Fibroblast of the aortic adventitia (primary cell): ENCODE measurements at places on chromosomes 7 and 10.

DNA sequence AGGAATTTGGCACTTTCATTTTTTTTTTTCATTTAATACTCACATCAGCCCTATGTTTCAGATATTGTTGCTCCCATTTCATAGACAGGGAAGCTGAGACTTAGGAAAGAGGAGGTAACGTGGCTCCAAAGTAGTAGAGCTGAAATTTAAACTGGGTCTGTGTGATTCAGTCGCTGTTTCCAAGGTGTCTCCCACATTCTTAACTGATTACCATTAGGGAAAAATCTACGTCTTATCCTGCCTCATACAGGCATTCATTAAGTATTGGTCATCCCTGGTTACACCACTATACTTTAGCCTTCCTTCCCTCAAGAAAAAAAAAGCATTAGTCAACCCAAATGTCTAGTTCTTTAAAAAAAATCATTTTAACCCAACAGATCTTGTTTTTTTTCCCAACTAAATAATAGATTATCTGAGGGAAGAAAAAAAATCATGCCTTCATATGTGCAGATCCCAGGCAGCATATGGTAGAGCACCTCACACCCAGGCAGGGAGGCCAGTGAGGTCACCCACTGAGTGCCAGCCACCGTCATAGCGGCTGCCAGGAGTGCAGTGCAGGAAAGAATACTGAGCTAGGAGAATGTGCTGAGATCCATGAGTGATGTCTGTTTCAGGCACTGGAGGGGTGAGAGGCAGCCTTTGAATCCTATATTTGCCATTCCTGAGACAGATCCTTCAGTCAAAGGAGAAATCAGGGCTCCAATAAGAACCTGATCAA lies 59.0 kb upstream of the SORCS3 start:
- peak; percentile 14 for DNase-seq

DNA sequence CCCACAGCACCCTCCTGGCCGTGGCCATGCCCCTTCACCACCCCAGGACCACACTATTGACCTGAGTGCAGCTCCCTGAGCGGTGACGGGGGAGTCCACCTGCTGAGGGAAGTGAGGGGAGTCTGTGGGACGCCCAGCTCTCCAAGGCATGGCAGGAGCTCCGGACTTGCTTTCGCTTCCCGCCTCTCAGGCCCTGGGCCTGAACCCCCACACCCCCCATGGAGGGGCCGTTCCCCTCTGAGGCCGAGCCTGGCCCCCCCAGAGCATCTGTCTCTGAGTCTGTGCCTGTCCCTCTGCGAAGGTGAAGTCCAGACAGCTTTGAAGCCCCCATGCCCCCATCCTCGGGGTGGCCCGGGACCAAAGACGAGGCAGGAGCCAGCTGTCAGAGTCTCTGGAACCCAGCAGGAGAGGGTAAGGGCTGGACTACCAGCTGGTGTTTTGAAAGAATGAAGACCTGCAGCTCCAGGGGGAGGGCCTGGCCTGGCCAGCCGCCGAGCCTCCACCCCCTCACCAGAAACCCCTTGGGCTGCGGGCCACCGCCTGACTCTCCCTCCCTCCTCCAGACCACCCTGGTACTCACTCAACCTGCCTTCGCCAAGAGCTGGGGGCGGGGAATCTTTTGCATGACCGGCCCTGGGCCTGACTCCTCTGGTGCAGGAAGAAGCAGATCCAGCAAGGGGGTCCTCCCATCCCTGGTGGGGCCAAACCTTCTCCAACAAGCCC lies 114.0 kb downstream of the PDGFA start:
- DNase-seq, result no peak

DNA sequence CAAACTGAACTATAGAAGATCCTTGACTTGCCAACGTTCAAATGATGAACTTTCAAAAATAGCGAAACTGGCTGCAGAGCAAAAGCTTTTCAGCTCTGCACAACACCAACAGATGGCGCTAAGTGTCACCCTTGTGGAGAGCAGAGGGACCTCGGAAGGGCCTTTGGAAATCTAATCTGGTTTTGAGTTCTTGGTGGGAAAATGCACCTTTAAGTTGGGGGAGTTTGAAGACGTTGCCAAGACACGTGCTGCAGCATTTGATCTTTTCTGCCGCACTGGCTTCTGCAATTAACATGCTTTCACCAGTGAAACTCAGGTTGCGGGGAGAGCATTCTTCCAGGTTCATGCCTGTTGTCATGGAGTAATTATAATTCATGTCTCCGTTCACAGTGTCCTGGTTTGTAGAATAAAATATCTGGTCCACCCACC lies 26.3 kb upstream of the WDR11 start:
- DNase-seq, result no peak

- no peak for DNase-seq
Observed at GRCh38 chr7:34217972-34218371, 312.6 kb downstream of the BMPER start.

GRCh38 chr10:122461367-122461728 lies at the start of gene HTRA1:
HTRA1 (plus strand) TSS chr10:122461553; CDS start chr10:122461653, 100 bp downstream.
- DNase-seq, result peak; percentile 64

GRCh38 chr7:122136639-122137245 lies 7.3 kb downstream of the AASS start:
- peak; percentile 39 for DNase-seq

DNA sequence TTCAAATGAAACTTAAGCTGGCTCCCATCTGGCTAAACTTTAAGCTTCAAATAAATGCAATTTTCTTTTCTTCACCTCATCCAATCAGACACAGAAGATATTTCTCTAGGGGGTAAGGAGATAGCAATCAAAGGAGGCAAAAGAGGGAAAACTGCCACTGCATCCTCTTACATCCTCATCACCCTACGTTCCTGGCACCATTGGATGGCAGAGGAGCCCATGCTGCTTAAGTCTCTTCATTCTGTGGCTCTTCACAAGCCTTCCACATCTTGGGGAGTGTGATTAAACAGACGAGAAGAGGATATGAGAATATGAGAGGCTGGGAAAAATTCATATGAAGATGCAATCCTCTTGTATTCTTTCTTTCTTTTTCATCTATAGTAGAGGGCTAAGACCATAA lies 345.7 kb upstream of the AOAH start:
- DNase-seq, result no peak

DNA sequence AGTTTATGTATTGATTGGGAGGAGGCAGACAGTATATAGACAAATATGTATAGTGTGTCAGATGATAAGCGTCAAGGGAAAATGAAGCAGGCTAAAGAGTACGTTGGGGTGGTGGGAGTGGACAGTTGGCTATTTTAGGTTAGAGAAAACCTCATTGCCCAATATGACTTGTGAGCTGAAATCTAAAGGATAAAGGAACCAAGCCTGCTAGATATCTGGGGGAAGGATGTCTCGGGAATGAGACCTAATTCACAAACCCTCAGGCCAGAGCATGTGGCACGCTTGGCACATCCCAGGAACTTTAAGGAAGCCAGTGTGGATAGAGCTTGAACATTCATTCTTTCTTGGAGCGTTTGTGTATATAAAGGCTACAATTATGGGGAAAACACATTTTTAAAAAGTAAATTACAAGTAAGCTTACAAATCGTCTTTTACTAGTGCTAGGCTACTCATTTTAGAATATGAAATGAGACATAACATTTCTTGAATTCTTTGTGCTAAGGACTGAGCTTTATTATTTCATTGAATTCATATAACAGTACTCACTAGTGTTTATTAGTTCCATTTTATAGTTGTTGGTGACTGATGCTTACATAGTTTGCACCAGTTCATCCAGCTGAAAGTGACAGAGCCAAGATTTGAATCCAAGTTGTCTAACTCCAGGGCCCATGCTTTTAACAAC lies 9.7 kb downstream of the FHIP2A start:
- no peak for DNase-seq

GRCh38 chr10:18157881-18158280 lies 17.7 kb downstream of the CACNB2 start:
- DNase-seq, result peak; percentile 93

GRCh38 chr7:27697861-27698430 lies 35.3 kb upstream of the HIBADH start:
- no peak for DNase-seq

- DNase-seq, result no peak
Observed at GRCh38 chr7:142657376-142657775, 91.9 kb upstream of the PRSS1 start.

DNA sequence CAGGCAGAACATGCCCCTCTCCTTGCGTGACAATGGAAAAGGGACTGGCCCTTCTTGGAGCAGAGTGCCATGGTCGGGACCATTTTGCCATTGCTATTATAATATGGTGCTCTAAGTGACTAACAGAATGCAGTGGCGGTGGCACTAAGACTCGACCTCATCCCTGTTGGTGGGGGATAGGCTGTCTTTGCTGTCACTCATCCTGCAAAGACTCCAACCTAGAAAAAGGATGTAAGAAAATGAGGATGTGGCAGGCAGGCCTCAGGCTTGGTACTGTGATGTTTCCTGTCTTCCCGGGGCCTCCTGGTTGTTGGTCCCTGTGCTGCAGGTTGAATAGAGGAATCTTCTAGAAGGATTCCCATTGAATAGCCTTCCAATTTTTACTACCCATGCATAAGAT lies 18.6 kb downstream of the BLNK start:
- no peak for DNase-seq

- no peak for DNase-seq
Observed at GRCh38 chr7:130131964-130132875, 61.9 kb downstream of the KLHDC10 start.

DNA sequence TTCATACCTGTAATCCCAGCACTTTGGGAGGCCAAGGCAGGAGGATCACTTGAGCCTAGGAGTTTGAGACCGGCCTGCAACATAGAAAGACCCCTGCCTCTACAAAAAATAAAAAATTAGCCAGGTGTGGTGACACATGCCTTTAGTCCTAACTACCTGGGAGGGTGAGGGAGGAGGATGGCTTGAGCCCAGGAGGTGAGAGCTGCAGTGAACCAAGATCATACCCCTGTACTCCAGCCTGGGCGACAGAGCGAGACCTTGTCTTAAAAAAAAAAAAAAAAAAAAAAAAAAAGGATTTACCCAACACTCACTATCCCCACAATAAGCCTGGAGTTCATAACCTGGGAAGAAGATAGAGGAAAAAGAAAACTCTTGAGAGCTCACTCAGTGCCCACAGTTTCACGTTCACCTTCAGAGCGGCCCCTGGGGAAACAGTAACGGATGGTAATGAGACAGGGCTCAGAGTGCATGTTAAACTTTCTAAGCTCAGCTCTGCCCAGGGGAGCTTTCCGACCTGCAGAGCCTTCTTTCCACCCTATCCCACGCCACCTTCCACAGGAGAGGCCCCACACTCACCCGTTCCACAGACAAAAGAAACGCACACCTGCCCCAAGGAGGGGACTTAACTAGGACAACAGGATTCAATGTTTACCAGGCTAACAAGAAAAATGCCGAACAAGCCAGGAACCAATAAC lies 259.8 kb upstream of the KLF14 start:
- DNase-seq, result no peak

GRCh38 chr7:128859232-128860157 lies 3.2 kb upstream of the ATP6V1F start:
- DNase-seq, result no peak

GRCh38 chr7:2497065-2497464 lies 20.9 kb upstream of the GRIFIN start:
- no peak for DNase-seq

GRCh38 chr10:113129117-113129516 lies 179.1 kb downstream of the TCF7L2 start:
- no peak for DNase-seq

GRCh38 chr10:96025566-96025965 lies 17.8 kb upstream of the CCNJ start:
- no peak for DNase-seq

DNA sequence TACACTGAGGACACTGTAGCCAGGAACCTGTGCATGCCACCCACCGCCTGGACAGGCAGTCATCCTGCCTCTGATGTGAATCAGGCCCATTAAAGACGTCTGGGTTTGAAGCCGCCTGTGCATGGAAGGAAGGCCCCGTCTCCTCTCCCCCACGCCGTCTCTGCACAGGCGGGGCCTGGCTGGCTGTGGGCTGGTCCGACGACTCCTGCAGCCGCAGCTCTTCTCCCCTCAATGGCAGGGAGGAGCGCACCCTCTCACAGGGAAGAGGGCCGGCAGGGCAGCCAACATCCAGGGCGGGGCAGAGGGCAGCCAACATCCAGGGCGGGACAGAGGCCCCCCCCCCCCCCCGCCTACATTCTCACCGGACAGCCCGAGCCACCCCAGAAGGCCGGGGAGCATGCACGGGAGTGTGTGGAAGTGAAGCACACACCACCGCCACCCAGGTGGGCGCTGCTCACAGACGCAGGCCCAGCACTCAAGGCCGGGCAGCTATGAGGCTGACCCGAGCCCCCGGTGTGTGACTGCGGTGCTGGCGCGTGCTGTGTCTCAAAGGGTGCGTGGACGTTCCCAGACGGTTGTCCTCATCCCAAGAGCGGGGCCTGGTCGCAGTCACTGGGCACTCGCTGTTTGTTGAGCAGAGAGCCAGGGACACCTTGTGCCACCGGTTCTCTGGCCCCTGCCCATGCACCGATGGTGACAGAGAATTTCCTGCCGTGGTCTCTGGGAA lies 19.1 kb downstream of the DPYSL4 start:
- no peak for DNase-seq
